ENCODE measurements at places on chromosomes 6 and 20.

DNA sequence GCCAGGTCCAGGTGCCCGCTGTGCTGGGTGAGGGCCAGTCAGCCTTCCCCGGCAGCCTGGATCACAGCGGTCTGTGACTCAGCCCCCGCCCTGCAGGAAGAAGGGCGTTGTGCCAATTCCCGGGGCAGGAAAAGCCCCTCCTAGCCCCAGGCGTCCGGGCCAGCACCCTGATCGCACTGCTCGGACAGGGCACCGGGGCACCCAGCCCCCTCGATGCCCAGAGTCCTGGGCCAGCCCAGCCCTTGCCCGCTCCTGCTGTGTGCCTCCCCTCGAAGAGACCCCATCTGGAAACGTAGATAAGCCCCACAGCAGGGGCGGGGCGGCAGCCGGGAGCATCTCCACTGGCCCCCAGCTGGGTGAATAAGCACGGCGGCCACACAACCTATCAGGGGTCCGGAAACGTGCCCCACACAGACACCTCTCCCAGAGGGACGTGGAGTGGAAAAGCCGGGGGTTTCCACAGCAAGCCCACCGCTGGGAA lies 9.9 kb downstream of the LAMA5 start:
- DNase-seq = no peak

DNA sequence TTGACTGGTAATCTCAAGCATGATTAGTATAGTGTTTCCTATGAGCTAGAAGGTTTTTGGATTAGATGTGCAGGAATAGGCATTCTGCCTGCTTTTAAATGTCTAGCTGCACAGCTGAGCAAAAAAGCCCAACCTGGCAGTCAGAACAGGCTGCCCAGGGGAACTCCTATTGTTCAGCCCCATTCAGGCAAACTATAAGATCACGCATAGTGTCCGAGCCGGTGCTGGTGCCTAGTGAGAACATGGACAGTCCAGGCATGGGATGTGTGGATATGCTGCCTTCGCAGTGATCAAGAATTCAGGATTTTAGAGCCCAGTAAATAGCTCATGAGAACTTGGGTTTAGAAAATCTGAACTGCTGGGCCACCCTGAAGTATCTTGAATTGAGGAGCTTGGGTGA lies 348.8 kb downstream of the UTRN start:
- DNase-seq = no peak

DNA sequence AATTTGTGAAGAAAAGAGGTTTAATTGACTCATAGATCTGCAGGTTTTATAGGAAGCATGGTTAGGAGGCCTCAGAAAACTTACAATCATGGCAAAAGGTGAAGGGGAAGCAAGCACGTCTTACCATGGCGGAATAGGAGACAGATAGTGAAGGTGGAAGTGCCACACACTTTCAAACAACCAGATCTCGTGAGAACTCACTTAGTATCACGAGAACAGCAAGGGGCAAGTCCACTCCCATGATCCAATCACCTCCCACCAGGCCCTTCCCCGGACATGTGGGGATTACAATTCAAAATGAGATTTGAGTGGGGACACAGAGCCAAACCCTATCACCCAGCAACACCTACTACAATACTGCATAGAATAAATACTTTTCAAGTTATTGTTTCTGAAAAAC lies 7.3 kb upstream of the HEBP2 start:
- no peak for DNase-seq

DNA sequence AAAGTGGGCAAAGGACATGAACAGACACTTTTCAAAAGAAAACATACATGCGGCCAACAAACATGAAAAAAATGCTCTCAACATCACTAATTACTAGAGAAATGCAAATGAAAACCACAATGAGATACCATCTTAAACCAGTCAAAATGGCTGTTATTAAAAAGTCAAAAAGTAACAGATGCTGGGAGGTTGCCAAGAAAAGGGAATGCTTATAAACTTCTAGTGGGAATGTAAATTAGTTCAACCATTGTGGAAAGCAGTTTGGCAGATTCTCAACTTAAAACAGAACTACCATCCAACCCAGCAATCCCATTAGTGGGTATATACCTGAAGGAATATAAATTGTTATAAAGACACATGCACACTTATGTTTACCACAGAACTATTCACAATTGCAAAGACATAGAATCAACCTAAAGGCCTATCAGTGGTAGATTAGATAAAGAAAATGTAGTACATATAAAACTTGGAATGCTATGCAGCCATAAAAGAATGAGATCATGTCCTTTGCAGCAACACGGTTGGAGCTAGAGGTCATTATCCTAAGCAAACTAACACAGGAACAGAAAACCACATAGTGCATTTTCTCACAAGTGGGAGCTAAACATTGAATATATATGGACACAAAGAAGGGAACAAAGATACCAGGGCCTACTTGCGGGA lies 16.3 kb downstream of the CENPQ start:
- DNase-seq = no peak

GRCh38 chr6:113596387-113597230 lies 260.5 kb upstream of the MARCKS start:
- no peak for DNase-seq

DNA sequence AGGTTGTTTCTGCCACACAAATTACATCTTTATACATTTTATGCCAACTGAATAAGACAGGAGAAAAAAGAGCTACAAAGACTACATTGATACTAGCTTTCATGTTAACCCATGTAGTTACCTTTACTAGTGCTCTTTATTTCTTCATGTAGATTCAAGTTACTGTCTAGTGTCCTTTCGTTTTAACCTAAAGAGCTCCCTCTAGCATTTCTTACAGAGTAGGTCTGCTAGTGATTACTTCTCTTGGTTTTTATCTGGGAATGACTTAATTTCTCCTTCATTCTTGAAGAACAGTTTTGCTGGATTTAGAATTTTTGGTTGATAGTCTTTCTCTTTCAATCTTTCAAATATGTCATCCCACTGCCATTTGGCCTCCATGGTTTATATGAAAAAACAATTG lies 21.2 kb upstream of the NOP56 start:
- no peak for DNase-seq

DNA sequence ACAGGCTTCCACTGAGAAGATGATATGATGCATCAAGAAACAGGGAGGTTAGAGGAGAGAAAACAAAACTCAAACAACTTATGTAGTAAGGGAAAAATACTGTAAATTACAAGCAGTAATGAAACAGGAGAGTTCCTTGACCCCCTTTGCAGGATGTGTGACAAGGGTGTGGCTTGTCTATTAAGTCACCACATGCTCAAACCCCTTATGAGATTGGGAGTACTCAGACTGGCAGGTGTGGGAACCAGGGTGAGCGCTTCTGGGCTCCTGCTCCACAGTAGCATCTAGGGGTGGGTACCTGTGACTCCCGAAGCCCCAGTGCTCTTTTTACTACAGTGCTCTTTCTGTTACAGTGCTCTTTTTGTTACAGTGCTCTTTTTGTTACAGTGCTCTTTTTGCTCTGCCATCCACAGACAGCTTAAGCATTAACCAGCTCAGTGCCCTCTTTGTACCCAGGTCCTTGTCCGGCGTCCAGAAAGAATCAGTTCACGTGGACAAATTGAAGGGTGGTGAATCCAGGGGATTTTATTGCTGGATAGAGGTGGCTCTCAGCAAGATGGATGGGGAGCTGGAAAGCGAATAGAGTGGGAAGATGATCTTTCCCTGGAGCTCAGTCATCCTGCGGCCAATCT lies 28.7 kb downstream of the OLIG3 start:
- DNase-seq = no peak

GRCh38 chr6:111183702-111184517 lies 96.6 kb downstream of the SLC16A10 start:
- no peak for DNase-seq

DNA sequence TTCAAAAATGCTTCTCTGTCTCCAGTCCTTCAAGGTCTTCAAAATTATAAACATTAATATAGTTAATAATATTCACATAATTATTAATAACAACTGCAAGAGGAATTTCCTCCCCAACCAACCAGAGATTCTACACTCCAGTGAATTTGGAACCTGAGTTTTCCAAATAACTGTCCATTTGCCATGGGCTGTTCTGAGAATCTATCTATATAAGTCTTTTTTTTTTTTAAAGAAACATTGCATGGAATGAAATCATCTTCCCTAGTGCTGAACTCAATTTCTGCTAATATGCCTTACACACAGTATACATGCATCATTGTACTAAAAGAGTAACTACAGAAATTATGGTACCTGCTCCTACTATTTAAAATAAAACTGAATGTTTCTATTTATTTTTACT lies 113.9 kb downstream of the SLC22A3 start:
- no peak for DNase-seq

GRCh38 chr6:134238960-134239795 lies 78.7 kb downstream of the SGK1 start:
- no peak for DNase-seq

DNA sequence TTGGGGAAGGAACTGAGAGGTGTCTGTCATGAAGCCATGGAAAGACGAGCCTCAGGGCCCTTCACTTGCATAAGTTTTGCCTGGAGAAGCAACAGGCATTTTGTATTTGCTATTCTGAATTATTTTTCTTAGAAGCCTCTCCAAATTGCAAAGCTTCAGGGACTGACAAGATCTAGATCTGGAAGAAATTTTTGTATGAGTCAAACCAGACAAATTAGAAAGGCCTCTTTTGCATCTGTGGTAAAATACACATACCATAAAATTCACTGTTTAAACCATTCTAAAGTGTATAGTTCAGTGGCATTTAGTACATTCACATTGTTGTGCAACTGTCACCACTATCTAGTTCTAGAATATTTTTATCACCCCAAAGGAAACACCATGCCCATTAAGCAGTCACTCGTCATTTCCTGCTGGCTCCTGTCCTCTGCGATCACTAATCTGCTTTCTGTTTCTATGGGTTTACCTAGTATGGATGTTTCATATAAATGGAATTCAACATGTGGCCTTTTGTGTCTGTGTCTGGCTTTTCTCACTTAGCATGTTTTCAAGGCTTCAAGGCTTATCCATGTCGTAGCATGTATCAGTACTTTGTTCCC lies 269.1 kb downstream of the PHF3 start:
- DNase-seq = no peak

- DNase-seq = no peak
Measured at GRCh38 chr6:44954281-44954680, 373.8 kb upstream of the RUNX2 start.

DNA sequence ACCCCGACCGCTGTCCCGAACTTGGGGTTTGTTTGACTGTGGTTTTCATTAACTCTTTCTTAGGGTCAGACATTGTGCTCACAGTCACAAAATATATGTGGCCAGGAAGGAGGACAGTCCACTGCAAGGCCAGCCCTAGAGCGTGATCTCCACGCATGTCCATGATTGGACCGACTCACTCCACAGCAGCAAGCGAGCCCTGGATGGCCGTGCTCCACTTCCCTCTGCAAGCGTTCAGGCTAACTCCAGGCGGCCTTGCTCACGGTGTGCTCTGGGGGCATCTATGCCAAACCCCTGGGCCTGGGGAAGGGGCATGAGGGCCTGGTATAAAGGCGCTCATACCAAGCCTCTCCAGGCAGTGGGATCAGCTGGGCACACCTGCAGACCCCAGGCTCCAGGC lies 5.6 kb downstream of the DACT2 start:
- no peak for DNase-seq

- DNase-seq = no peak
Measured at GRCh38 chr6:111210194-111210728, 123.0 kb downstream of the SLC16A10 start.

GRCh38 chr6:42507901-42508300 lies 55.9 kb upstream of the UBR2 start:
- DNase-seq = no peak

All from esophagus squamous epithelium (tissue), 5 donors.